ENCODE measurements at places on chromosomes 5 and 9.

GRCh38 chr5:36630201-36631145 lies 24.1 kb downstream of the SLC1A3 start:
- DNase-seq = no peak

- DNase-seq = no peak
These were observed 762 bp downstream of the SNCAIP start for GRCh38 chr5:122312591-122313406.

- no peak for DNase-seq
These were observed 85.1 kb downstream of the YIPF5 start for GRCh38 chr5:144085381-144085780.

- no peak for DNase-seq
These were observed 37.4 kb downstream of the PRRX2 start for GRCh38 chr9:129702589-129703520.

- no peak for DNase-seq
These were observed 83.0 kb downstream of the GRIA1 start for GRCh38 chr5:153573326-153574033.

- no peak for DNase-seq
These were observed 105.2 kb downstream of the LIFR start for GRCh38 chr5:38451074-38451725.

DNA sequence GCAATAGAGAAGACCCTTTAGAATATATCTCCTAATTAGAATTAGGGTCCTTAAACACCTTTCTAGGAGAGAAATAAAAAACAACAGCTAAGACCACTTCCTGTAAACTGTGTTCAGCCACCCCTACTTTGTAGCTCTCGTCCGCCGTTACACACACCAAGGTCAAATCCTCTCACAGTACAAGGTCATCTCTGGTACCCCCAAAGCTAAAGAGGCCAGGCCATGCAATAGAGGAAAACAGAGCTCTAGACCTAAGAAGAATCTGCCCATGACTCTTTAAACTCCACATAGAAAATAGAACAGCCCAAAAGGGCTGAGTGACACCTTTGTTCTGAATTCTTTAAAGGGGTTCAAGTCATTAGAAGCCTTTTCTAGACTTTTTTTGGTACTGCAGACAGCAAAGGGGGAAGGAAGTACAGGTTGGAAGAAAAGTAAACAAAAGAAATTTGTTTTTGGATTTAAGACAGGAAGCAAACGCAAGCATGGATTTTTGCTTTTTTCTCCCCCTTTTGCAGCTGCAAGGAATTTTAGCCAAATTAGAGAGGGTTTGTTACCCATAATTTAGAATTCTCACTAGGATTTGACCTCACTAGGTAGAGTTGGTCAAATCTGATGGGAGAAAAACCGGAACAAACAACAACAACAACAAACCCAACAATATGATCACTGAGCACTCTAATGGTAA lies 13.4 kb upstream of the FANCC start:
- DNase-seq = no peak

- DNase-seq = no peak
These were observed 121.0 kb downstream of the SV2C start for GRCh38 chr5:76204191-76204590.

- no peak for DNase-seq
These were observed 18.9 kb upstream of the ANKRD34B start for GRCh38 chr5:80588858-80589540.

DNA sequence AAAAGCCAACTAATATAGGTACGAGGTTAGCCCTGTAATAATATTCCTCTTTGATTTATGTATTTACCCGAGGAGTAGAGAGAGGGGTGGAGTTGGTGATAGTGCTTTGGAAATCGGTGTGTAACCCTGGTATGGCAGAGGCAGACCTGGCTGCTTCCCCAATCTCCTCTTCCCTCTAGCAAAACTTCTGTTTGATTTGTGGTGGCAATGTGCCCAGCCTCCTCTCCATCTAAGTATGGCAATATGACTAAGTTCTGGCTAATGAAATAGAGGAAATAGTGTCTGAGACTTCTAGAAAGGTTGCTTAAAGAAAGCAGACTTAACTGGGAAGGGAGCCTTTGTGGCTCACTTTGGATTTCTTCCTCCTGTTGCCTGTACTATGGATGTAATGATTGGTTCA lies 491.1 kb downstream of the ENC1 start:
- DNase-seq = no peak

DNA sequence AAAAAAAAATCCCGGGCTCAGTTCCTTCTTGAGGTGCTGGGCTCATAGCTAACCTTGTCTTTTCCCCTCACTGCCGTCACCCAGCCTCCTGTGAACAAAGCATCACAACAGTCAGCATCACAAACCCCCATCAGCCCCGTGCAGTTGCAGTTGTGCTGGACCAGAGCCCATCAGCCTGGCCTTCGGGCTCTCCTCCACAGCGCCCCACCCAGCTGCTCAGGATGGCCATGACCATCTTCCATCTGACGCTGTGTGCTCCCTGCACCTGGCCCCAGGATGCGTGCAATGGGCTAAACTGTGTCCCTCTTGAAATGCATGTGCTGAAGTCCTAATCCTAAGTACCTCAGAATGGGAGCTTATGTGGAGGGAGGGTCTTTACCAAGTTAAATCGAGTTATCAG lies 48.1 kb downstream of the NSUN2 start:
- no peak for DNase-seq

DNA sequence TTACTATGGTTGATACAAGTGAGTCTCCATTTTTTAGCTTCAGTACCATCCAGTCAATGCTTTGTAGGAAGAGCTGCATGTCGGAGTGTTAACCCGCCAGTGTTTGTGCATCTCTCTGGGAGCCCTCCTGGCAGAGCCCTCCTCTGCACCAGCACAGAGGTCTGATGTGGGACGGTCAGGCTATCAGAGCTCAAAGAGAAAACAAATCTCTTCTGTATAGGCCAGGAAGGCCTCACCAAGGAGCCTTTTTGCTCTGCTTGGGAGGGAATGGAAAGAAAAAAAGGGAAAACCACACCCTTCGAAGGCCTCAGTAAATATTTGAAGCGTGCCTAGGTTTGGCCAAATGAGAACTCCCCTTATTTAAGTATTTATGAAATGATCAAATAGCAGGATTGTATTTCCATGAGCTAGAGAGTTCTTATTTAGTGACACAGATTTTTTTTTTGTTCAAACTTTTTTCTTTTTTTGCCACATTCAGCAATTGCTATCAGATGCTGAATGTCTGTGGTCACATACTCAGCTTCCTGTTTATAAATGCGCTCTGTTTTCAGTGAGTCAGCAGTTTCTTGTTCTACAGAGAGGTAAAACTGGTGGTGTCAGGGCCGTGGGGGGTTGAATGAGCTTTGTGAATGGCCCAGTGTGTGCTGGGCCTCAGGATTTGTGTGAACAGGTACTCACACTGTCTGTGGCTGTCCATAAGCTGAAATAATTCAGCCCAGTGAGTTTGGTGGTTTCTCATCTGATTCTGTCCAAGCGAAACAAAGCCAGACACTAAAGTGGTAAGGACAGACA lies 226.6 kb downstream of the SNX18 start:
- no peak for DNase-seq

DNA sequence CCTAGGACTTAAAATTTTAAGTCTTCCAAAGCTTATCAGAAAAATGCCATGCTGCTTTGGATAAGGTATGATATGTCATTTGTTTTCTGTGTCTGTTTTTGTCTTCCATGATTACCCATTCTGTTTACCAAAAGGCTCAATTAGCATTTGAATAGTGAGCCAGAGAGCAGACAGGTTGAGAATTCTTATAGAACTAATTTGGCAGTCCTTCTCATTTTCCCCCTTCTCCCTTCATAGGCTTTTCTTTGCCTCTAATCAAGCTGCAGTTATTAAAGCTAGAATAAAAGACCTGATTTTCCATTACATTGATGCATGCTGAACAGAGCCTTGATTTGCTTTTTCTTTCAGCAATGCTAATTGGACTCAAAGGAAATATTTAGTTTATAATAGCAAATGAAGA lies 993.0 kb downstream of the MAT2B start:
- no peak for DNase-seq

DNA sequence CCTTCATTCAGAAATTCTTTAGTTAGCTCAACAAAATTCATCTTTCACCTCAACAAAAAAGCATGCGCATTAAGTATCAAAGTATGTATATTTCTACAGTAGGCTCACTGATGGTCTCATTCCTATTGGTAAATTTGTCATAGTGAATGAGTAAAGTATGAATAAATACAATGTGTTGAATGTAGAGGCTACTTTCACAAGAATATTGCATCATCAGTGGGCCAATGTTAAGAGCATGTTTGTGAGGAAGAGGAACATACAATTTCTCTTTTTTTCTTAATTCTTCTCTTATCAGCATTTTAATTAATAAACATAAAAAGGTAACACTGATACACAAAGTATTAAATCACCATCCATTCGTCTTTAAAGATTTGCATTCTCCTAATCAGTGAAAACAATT lies 505.1 kb downstream of the CETN3 start:
- DNase-seq = no peak

DNA sequence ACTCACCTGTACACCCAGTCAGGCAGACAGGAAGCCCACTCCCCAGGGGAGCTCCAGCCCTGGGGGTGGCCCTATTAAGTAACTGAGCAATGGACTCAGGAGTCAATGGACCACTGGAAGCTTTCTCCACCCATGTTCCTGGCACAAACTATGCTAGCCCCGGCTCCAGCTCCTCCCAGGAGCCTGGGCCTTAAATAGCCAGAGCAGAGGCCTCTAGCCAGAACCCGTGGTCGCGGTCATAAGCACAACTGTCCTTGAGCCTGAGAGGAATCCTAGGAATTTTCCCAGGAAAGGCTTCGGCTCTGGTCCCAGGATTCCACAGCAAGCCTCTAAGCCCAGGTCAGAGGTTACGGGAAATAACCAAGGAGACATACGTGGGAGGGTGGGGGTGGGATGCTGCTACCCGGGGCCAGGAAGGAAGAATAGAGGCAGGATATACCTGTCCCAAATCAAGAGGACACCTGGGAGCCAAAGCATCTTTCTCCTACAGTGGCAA lies 5.5 kb downstream of the SEPTIN8 start:
- DNase-seq = no peak

DNA sequence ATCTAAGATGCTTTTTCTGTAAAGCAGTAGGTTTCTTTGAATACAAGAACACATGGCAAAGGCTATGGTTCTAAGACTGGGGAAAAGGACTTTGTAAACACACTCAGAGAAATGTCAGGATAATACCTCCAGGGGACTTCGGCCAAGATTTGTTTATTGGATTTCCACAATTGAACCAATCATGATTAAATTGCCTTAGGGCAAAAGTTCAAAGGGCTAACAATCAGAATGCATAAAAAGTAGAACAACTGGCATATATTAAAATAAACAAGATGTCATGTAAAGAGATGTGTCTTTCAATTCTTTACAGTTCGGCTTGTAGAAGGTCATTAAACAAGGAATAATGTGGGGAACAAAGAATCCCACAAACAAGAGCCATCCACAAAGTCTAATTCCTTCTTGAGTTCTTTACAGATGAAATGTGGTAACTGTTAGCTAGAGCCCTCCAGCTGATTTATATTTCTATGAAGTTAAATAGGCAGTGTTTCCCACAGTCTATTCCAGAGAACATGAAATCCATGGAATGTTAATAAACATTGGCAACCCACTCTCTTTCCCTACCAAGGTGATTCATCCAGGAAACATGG lies 565.5 kb downstream of the ZNF608 start:
- no peak for DNase-seq

Data from stimulated activated CD8-positive, alpha-beta memory T cell treated with anti-CD3 and anti-CD28 coated beads, Interleukin-15, amount 100 ng/mL, for 1 hour (primary cell).